ENCODE measurements at places on chromosomes 1 and 21.

GRCh38 chr1:17027403-17027802, 15.7 kb upstream of the ATP13A2 start:
- no peak for DNase-seq

GRCh38 chr1:6359216-6360116, 34.1 kb downstream of the ACOT7 start:
- DNase-seq = no peak

DNA sequence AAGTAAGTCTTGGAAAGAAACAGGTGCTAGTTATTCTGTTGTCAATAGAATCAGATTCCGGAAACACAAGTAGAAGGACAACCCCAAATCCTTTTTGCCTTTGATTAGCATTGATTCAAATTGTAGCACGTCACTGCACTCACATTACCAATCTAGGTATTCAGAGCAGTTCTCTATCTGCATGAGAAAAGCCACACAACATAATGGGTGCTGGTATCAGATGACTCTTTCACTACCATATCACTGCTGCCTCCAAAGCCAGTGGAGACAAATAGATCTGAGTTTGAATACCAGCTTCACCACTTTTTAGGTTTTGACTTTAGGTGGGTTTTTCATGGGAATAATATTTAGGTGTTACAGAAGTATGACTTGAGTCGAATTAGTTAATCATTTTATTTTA, 38.9 kb downstream of the RTCA start:
- DNase-seq = no peak

GRCh38 chr1:1232796-1233566, 944 bp downstream of the B3GALT6 start:
- DNase-seq = no peak

DNA sequence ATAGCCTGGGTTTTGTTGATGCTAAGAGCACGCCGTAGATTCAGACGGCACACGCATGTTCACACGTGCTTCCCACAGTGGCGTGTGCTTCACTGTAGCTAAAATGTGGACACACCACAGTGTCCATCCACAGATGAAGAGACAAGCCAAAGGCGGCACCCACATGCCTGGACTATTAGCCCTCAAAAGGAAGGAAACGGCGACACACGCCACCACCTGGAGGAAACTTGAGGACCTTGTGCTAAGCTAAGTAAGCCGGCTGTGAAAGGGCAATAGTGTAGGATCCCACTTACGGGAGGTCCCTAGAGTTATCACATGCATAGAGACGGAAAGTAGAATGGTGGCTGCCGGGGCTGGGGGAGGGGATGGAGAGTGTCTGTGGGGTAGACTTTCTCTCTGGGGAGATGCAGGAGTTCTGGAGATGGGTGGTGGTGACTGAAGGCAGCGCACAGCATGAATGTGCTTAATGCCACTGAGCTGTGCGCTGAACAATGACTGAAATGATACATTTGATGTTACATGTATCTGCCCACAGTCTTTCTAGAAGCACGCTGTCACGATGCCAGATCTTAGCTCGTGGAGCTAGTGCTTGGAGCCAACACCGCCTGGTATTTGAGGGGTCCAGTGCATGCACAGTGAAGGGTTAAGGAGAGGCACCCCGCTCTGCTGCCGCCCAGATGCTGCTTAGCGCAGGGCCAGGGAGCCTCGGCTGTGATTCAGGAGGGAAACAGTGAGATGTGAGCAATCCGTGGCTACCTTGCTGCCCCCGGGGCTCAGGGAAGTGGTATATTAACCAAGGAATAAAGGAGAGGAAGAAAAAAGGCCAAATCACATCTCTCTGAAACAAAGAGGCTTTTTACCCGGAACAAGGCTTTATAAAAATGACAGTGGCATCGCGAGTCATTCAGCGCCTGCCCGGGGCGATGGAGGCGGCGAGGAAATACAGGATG, 103.7 kb downstream of the PRDM16 start:
- DNase-seq = no peak

- no peak for DNase-seq
These were observed 51.0 kb downstream of the AHDC1 start for GRCh38 chr1:27552911-27553420.

GRCh38 chr1:175466556-175466955, 274.0 kb upstream of the KIAA0040 start:
- no peak for DNase-seq

- DNase-seq = no peak
These were observed 2.4 kb upstream of the CYP4X1 start for GRCh38 chr1:47021070-47021469.

GRCh38 chr1:203765029-203765837, at the start of gene LAX1:
Gene LAX1 (plus strand): TSS chr1:203765183. CDS start chr1:203765566, 383 bp downstream.
- DNase-seq = no peak

GRCh38 chr1:216095400-216095799, 327.8 kb downstream of the USH2A start:
- no peak for DNase-seq

GRCh38 chr1:214010197-214010573, 22.4 kb downstream of the PROX1 start:
- DNase-seq = no peak

DNA sequence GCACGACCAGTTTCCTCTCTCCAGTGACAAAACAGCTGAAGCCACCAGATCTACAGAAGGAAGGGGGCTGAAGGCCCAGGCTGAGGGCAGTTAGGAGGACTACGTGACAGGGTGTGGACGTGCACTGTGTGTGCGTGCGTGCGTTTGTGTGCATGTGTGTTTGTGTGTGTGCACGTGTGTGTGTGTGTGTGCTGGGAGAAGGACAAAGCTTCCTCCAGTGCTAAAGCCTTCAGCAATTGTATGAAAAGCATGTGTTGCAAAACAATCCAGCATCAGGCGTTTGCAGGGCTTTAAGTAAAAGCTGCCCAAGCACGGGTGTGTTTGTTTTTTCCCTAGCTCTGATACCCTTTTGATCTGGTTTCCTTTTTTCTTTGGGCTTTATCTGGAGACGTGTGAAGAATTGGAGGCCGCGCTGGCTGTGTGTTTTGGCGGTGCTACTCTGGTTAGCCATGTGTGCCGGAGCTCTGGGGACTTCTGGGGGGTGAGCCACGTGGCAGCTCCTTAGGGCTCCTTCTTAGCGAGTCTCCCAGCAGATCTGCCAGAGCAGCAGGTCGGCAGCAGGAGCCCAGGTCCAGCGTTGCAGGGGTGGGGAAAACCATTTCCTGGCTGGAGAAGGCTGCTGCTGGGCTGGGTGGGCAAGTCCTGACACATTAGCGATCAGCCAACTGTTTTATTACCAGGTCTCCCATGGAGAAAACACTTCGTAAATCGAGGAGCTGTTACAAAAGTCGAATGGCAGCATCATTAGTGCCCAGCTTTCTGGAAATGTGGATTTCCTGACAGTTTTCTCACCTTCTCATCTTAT, 73.4 kb downstream of the UCK2 start:
- DNase-seq = peak; percentile 41

DNA sequence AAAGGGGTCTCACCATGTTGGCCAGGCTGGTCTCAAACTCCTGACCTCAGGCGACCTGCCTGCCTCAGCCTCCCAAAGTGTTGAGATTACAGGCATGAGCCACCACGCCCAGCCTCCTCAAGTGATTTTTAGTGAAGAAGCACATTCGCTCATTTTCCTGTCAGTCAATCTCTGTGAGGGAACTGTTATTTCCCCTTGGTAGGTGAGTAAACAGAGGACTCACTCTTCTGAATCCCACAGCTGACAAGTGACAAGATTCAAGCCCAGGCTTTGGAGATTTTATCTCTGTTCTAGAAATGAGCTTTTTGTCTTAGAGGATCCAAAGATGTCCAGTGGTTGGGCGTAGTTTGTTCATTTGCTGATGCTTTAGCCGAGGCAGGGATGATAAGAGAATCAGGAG, 43.9 kb upstream of the TACSTD2 start:
- DNase-seq = no peak

DNA sequence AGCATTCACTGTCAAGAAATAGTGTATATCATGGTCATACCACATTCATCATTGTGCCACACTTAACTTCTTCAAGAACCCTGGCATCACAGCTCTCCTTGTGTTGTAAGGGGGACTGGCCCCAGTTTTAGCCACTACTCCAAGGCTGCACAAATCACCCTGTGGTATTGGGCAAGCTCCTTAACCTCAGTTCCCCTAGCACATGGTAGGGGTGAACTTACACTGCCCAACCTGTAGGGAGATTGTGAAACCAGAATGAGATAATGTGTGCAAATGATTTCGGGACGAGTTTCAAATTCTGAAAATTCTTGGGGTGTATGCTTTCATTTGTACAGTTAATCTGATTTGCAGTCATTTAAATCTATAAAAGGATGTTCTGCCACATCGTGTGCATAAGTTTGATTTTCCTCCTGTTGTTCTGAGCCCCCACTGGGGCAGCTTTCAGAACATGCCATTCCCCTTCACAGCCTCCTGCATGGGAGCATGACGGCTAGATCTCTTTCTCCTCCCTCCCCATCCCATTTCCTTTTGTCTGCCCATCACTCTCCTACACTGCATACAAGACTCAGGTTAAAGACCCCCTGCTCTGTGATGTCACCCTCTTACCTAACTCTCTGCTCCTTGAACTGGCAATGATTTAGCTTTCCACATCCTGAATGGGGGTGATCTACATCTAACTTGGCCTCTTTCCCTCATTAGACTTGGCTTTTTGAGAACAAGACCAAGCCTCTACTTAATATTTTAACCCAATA, 290.3 kb downstream of the CHRM3 start:
- no peak for DNase-seq

DNA sequence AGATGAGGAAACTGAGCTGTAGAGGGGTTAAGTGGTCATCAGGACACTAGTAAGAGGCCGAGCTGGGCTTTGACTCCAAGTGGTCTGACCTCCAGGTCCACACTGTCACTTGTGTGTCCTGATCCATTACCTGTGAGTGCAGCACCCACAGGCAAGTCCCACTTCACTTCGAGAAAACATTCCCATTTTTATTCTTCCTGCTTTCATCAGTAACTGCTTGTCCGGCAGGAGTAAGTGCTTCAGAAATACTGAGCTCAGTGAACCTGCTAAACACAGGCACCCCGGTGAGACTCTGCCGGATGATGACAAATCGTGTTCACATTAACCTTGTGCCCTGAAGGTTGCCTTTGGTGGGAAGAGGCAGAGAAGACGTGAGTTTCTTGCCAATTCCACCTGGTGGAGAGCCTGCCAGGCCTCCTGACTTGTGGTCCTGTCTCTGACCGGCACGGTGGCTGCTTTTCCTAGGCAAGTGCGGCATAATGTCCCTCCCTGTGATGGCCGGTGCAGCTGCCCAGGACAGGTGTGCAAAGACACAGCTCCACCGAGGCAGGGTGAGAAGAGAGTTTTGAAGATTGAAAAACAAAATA, 29.4 kb downstream of the ZBTB18 start:
- no peak for DNase-seq

GRCh38 chr1:240906477-240906876, 294.5 kb upstream of the GREM2 start:
- peak; percentile 62 for DNase-seq

DNA sequence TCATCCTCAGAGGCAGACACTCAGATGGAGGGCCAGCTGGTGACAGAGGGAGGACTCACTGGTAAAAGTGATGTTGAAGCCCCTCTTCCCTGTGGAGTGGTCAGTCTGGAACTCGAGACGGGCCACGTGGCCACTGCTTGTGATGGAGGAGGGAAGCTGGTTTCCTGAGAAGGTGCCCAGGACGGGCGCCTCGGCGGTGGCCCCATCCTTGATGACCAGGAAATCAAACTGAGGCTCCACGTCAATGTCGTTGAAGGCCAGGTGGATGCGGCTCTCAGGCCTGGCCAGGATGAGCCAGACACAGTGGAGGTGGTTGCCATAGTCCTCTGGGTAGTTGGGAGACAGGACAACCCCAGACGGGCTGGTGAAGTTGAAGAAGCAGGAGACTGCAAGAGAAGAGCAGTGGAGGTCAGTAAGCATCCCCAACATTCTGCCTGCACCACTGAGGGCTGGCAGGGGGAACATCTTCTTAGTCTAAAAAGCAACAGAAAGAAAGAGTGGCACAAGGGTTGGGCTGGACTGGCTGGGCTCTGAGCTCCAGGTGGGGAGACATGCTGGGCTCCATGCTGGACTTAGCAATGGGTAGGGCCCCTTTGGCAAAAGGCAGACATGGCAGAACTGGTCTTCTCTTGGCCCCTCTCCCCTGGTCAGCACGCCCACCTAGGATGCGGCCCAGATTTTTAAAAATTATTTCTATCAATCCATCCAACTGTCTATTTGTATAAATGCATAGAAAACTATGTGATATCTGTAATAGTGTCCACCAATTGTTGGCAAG, 120.5 kb upstream of the HMGB4 start:
- DNase-seq = no peak

- no peak for DNase-seq
These were observed 105.1 kb downstream of the LRIG2 start for GRCh38 chr1:113178106-113178505.

DNA sequence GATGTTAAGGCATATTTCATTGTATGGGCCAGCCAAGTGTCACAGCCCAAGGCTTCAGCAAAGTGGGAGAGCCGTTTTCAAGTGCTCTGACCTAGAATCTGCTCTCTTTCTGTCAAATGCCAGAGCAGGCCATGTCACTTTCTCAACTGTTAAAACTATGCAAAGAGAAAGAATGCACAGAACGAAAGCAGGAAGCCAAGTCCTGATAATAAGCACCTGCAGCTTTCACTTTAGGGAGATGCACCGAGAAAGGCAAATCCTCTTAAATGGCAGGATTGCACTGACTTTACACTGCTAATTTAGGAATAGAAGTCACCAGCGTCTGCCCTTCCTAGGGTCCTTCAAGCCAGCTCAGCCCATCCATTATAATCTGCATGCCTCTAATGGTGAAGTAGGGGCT, 49.2 kb upstream of the NTPCR start:
- DNase-seq = no peak

DNA sequence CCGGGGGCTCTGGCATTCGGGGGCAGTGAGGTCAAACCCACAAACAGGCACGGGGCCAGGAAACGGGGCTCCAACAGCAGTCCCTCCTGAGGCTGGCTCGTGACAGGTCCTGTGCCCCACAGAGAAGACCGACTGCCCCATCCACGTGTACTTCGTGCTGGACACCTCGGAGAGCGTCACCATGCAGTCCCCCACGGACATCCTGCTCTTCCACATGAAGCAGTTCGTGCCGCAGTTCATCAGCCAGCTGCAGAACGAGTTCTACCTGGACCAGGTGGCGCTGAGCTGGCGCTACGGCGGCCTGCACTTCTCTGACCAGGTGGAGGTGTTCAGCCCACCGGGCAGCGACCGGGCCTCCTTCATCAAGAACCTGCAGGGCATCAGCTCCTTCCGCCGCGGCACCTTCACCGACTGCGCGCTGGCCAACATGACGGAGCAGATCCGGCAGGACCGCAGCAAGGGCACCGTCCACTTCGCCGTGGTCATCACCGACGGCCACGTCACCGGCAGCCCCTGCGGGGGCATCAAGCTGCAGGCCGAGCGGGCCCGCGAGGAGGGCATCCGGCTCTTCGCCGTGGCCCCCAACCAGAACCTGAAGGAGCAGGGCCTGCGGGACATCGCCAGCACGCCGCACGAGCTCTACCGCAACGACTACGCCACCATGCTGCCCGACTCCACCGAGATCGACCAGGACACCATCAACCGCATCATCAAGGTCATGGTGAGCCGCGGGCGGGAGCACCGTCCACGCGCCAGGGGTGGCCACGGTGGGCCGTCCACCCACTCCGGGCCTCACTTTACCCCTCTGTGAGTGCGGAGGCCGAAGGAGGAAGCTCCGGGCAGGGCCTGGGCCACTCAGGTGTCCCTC, 14.2 kb downstream of the COL6A2 start:
- DNase-seq = no peak

- no peak for DNase-seq
These were observed 638.2 kb downstream of the AMY1C start for GRCh38 chr1:104387716-104388508.

GRCh38 chr1:156245451-156246232, 2.2 kb downstream of the PAQR6 start:
- peak; percentile 40 for DNase-seq
